ENCODE measurements at places on chromosomes 5 and 9.

DNA sequence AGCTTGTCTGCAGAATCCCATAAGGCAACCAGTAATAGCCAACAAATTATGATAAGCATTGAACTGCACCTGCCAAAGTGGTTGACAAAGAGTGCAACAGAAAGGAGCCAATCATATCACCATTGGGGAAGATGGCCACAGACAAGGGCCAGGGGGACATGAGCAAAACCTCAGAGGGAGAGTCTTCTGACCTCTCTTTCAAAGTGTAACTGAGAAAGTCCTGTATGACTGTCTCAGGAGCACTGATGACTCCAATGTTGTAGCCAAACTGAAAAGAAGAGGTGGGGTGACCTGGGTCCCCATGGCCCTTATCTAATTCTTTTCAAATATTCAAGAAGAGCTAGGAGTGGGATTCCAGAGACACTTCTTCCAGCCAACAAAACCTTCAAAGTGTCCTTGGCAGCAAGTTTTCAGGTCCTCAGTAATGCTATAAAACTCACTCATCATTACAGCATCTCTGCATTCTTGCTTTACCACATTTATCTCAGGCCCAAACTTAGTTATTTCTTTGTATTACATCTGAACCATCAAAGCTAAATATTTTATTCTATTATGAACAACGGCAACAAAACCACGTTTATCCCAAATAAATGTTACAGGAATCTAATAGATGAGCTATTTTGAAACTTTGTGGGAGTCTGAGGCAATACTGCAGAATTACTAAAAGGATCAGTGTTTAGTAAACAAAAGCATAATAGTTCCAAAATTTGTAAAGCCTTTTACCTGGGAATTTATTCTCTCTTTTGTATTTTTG lies 24.4 kb downstream of the FBLL1 start:
- DNase-seq, result no peak

- DNase-seq, result peak; percentile 68
These were observed at the start of gene NPDC1 for GRCh38 chr9:137046088-137046787. Gene NPDC1 (minus strand): TSS chr9:137046177. CDS start chr9:137045989, 188 bp downstream.

DNA sequence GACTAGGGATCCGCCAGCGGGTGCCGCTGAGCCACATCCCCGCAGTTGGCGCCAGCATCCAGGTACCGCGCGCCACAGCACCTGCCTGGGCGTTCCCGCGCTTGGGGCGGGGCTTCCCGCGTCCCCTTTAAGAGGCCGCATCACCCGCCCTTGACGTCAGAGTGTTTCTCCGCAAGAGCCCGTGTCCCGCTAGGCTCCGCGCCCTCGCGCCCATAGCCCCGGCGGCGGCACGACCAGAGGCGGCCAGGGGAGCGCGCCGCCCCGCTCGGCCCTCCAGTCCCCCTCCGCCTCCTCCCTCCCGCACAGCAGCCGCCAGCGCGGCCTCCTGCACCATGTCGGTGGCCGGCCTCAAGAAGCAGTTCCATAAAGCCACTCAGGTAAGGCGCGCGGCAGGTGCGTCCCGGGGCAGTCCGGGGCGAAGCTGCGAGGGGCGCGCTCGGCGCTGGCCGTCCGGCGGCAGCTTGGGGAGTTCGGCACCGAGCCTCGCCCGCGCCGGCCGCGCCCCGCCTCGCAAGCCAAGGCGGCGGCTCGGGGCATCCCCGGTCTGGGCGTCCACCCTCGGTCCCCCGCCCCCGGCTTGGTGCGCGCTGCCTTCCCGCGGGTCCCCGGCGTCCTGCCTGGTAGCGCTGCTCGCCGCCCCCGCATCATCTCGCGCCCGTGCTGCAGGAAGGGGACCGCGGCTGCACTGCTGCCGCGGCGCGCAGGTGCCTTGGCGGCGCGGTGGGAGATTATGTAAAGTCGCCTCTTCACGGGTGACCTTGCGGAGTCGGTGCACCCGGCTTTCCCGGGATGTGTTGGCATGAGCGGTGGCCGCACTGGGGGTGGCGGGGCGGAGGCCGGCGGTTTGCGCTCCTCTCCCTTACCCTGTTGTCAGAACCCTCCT lies at the start of gene SH3GL2:
Gene SH3GL2 (plus strand): TSS at position 156 of the 883 bp plus-strand sequence.
- peak; percentile 20 for DNase-seq

DNA sequence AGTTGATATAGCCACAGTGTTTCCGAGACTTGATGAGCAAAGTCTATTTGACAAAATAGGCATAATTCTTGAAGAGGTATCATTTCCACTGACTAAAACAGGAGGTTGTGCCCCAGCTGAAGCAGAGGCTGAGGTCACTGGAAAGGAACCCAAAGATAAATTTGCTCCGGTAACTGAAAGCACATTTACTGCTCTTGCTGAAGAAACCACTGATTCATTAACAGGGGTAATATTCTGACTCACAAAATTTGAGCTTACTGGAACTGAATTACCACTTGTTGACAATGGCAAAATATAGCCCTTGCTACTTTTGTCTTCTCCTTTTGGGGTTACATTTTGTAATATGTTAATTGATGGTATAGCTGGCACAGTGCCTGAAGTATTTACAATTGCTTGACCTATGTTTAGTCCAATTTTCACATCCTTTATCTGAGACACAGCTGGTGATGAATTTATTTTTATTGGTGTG lies 30.2 kb downstream of the MLANA start:
- DNase-seq, result no peak

- DNase-seq, result no peak
These were observed 115.6 kb upstream of the CPEB4 start for GRCh38 chr5:173772384-173773059.

GRCh38 chr5:72860499-72860898 lies 44.0 kb downstream of the TNPO1 start:
- peak; percentile 68 for DNase-seq

- peak; percentile 47 for DNase-seq
These were observed 60.0 kb upstream of the CARTPT start for GRCh38 chr5:71658916-71659662.

GRCh38 chr9:17394881-17395510 lies 183.9 kb upstream of the SH3GL2 start:
- no peak for DNase-seq

DNA sequence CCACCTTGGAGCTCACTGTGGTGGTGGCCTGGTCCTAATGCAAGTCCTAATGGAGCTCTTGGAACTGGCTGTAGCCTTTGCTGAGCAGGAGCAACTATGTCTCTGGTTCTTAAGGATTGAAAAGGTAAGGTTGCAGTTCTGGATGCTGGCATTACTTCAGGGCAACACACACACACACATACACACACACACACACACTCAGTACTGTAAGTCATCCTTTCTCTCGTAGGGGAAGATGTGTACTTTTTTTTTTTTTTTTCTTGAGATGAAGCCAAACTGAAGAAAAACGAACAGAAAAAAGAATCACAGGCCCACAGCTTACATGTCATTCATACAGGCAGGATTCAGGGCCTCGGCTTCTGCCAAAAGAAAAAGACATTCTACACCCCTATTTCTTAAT lies 81.1 kb upstream of the RPS23 start:
- peak; percentile 62 for DNase-seq

GRCh38 chr5:59038798-59039295 lies 456.0 kb downstream of the RAB3C start:
- no peak for DNase-seq

DNA sequence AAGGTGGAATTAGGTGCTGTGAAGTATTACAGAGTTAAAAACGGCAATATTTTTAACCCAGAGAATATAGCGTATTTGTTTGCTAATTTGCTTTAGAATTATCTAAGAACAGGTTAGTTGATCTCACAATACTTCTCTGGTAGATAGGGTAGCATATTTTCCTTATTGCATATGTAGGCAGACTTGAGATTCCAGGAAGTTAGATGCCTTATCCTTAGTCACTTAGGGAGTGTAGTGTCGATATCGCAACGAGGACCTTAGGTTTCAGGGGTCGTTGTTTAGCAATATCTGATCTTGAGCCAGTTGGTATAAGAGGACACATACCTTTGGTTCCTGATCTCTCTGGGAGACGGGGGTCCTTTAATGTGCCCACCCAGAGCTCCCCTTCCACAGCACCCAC lies 28.5 kb upstream of the IL6ST start:
- no peak for DNase-seq

- DNase-seq, result peak; percentile 36
These were observed 615 bp downstream of the RACK1 start for GRCh38 chr5:181243018-181243563.

DNA sequence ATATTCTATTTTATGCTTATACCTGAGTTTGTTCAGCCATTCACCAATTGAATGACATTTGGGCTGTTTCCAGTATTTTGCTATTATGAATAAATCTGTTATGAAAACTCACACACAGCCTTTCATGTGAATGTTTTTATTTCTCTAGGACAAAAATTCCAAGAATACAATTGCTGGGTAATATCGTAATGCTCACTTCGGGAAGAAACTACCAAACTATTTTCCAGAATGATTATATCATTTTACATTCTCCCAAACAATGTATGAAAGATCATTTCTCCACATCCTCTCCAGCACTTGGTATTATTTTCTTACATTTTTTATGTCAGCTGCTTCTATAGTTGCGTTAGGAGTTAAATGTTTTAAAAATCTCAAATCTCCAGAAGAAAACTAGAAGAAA lies 58.3 kb upstream of the LHFPL2 start:
- DNase-seq, result peak; percentile 61
